ENCODE measurements at places on chromosomes 3 and 15.

DNA sequence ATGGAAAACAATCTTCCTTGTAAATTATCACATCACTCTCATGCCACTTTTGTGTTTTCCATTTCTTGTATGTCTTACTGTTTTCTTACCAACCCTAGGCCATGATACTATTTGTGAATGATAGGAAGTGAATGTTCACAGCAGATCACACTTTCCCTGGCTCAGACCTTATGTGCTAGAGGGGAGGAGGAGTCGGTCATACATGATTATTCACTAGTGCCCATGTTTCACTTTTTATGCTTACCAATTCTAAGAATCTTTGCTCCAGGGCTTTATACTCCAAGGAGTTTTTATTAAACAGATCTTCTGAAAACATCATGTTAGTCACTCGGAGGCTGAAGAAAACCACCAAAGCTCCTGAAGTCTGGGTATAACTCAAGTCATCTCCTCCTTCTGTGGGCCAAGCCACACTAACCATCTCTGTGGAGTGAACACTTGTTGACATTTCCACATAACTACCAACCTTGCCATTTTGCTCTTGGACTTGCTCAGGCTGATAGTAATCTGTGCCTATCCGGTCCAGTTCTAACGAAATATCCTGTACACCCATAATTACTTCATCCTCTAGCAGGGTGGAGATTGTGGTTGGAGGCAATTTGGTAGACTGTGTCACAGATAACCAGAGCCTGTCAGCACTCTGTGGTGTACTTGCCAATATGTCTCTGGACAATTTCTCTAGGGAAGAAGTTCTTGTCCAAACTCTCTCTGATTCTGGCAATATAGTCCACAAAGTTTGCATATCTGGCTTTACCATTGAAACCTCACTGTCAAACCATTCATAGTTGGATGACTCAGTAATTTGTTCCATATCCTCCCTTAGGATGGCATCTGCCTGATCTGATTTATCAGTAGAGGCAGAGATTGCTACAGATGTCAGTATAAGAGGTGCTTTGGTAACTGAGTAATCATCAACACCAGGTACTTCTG, 76.8 kb downstream of the IMPG2 start:
- DNase-seq = no peak

DNA sequence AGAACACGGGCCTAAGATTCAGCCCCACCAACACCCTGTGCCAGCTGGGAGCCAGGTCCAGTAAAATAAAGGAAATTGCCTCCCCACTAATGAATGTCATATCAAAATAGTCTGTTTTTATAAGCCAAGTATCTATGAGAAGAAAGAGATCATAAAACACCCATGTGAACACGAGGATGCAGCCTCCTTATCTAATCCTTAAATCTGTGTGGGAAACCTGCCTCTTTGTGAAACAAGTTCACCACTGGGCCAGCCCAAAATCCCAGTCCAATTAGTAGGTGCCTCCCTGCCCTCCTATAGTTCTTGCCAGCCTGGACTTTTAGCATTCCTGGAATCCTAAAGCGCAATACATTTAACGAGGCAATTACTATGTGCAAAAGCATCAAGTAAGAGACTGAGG, 42.0 kb downstream of the SCAPER start:
- no peak for DNase-seq

DNA sequence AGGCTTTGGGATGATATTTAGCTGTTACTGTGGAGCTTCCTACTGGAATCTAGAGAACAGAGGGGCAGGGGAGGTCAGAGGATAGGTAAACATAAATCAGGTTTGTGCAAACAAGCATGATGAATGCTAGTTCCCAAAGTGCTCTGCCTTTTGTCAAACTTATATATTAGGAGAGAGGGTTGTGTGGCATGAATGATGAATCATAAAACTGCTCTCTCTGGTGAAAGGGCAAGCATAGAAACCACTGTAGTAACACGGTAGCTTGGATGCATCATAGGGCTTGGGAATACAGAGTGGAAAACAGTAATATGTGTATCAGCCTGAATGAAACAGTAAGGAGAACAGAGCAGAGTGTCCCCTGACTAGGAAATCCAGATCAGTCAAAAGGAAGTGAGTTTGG, 486.7 kb downstream of the IL5RA start:
- DNase-seq = no peak

GRCh38 chr3:59267021-59267420, 217.2 kb upstream of the CFAP20DC start:
- no peak for DNase-seq

GRCh38 chr3:49617390-49618013, 56.6 kb upstream of the APEH start:
- DNase-seq = no peak

GRCh38 chr15:83999396-84000135, 236.0 kb upstream of the GOLGA6L4 start:
- DNase-seq = no peak

GRCh38 chr3:56845505-56845904, 43.8 kb upstream of the ARHGEF3 start:
- no peak for DNase-seq
